ENCODE measurements at places on chromosomes 1 and 21.

DNA sequence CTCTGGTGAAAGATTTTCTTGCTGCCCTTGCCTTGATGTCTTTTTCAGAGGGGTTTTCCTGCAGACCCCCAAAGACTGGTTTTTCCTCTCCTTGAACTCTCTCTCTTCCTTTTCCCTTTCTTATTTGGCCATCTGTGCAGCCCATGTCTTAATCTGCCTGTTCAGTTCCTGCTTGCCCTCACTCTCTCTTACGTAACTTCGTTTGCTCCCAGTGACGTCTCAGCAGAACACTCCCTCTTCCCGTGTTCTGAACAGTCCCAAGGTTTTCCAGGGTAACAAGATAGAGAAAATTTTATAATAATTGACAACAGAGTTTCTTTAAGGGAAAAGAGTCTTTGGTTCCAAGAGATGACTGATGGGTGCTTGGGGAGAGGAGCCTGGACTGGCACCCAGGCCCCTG lies 109.1 kb upstream of the LMO4 start:
- DNase-seq, result no peak

DNA sequence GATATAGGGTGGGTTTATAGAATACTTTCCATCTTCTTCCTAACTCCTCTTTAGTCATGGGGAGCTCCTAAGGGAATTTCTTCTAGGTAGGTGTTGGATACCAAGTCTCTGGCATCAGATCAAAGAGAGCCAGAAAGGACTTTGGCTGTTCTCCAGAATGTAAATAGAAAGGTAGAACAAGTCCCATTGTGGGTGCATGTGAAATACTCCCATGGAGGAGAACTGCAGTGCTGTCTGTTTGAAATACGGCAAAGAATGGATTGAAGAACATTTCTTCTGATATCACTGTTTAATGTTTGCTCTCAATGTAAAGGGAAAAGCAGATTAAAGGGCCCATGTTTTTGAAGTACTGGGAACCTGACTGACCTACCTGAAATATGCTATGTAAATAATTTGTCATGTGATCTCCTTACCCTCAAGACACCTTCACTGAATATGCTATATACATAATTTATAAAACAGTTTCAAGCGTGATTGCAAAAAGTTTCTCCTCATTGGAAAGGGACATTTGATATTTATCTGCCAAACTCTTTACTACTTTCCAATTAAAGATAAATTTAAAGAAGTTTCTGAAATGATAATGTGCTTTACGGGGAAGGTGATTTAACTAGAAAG lies 65.9 kb downstream of the LAMC1 start:
- DNase-seq, result no peak

- DNase-seq, result no peak
These were observed 129.7 kb upstream of the ZBTB40 start for GRCh38 chr1:22321917-22322316.

GRCh38 chr21:16792101-16792500 lies 720.7 kb upstream of the CXADR start:
- no peak for DNase-seq

DNA sequence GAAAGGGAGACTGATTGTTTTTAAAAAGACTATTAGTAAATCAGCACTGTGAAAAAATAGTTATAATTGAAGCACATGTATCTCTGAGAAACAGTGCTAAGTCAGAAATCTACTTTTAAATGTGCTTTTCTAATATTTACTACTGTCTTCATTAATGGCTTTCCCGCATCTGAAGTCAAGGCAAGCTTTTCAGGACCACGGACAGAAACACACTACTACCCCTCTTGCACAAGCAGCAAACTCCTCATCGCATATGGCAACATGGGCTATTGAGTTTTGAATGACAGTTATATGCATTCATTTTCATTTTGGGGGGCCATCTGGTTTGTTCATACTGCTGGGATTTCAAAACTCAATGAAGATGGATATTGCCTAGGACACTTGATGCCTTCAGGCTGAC lies 433.4 kb upstream of the CAMK1G start:
- no peak for DNase-seq

DNA sequence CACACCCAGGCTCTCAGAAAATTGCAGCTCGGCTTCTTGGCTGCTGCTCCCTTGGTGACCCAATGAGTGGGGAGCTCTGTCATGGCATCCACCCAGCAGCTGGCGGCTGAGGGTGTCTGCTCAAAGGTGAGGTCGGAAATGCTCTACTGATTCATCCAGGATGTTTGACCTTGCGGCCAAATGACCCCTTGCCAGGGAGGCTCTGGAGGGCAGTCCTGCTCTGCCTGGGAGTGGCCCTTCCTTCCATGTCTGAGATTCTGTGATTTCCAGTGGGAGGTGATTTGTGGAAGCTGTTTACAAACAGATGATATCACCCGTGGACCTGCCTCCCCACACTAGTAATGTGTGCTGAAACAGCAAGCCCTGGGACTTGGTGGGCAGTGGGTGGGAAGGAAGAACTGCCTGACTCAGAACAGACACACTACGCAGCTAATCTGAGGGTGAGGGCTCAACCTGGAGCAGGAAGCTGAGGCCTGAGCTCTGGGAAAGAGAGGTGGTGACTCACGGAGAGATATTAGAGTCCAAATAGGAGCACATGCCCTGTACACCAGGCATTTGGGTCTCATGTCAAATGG lies 3.0 kb downstream of the CRCT1 start:
- DNase-seq, result no peak

DNA sequence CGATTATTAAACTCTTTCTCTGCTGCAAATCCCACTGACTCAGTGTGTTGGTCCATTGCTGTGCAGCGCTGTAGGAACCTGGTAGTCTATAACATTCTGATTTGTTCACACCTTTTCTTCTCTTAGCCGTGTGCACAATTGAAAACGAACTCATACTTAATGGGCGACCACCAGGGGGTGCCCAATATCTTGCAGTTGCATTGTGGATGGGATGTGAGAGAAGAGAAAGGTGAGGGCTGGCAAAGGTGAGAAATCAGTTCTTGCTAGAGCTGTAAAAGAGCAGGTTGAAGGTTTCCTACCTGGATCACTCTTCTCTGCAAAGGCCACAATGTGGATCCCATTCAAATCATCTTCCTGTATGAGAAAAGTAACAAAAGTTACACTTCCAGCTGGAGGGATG lies 51.0 kb downstream of the CASQ2 start:
- DNase-seq, result no peak

GRCh38 chr1:2109581-2110021 lies 59.4 kb downstream of the PRKCZ start:
- no peak for DNase-seq

- no peak for DNase-seq
These were observed 10.9 kb downstream of the POMGNT1 start for GRCh38 chr1:46187106-46187869.

DNA sequence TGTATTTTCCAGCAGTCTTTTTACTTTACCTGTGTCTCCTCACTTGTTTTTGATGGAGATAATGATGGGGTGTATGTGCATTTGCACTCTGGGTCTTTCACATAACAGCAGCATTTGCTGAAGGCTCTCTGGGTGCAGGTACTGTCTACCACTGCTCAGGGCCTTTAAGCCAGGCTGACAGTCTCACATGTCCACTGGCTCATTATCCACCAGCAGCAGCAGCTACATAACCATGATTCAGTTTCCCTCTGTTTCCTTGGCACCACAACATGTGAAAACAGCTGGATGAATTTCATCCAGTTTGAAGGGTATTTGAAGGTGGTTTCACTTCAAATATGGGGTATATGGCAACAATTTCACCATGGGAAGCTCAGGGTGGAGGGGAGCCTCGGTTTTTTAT lies 41.2 kb upstream of the ROR1 start:
- no peak for DNase-seq

DNA sequence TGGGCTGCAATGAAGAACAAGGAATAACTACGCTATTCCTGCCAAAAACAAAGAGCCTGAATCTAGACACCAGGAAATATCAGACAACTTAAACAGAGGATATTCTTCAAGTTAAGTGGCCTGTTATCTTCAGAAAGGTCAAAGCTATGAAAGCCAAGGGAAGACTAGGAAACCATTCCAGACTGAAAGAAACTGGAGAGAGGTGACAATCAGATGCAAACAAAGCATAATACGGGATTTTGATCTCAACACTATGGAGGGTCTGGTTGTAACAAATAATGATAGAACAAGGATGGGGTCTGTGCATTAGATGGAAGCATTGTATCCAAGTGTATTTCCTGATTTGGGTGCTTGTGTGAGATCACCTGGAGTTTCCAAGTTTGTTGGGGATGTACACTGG lies 2.7 kb downstream of the EPRS1 start:
- DNase-seq, result no peak

GRCh38 chr21:41817228-41817627 lies 50.4 kb upstream of the RIPK4 start:
- no peak for DNase-seq

- DNase-seq, result no peak
These were observed 6.6 kb downstream of the CSF1 start for GRCh38 chr1:109917051-109917767.

GRCh38 chr1:76835203-76835602 lies 32.1 kb upstream of the ST6GALNAC5 start:
- no peak for DNase-seq

- DNase-seq, result no peak
These were observed 85.3 kb downstream of the NPHP4 start for GRCh38 chr1:5906966-5907365.

DNA sequence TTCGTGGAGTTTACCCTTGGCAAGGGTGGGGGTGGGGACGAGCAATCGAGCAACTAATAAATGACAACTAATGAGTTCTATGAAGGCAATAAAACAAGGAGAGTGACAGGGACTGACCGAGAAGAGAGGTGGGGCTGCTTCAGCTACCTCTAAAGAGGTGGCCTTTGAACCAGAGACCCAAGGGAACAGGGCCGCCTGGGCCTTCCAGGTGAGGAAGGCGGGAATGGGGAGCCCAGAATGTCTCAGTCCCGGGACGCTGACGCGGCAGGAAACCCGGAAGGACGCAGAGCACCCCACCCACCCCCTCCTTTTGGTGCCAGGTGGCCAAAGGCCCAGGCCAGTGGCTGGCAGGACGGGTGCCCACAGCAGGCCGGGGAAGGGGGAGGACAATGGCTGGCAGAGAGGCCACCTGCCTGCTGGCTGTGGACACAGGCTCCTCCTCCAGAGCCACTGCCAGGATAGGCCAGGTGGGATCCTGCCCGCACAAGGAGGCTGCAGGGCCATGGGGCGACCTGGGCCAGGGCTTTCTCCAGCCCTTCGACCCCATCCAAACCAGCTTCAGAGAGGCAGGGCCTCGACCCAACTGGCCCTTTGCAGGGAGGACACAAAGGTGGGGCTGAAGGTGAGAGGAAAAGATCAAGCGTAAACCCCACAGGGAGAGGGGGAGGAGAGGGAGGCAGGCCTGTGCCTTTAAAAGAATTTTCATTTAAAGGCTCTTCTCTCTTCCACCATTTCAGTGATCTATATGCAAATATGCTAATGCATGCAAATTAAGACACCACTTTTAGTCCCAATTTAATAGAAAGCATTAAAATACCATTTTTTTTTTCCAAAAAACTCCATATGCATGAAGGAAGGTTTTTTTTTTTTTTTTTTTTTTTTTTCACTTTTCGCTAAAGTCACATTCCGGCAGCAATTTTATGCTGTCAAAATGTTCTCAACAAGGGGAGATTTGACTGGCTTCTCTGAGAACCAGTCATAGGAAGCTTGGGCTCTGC lies 58.1 kb downstream of the CASZ1 start:
- DNase-seq, result no peak
